ENCODE measurements at places on chromosomes 6 and 20.

- DNase-seq = no peak
Observed at GRCh38 chr6:112149719-112150263, 62.4 kb downstream of the FAM229B start.

DNA sequence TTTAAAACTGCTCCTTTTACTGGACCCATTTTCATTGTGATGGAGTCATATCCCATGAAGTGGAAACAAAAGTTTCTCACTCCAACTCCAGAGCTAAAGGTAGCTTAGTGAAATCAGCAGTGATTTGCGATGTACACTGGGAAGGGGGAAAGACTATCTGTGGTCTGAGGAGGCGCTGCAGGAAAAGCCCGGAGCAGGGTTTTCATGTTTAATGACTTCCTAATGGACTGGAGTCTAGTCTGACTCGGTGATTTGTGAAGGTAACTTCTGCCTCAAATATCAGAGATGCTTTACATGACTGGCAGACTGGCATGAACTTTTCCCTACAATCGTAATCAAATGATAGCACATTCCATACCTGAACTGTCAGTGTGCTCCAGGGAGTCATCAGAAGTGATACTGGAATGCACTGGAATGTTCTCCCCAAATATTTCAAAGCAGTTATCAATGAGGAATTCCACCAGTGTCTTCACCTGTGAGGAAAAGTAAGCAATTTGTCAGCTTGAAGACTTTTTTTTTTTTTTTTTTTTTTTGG is 7.0 kb downstream of the TAGAP start:
- DNase-seq = no peak

DNA sequence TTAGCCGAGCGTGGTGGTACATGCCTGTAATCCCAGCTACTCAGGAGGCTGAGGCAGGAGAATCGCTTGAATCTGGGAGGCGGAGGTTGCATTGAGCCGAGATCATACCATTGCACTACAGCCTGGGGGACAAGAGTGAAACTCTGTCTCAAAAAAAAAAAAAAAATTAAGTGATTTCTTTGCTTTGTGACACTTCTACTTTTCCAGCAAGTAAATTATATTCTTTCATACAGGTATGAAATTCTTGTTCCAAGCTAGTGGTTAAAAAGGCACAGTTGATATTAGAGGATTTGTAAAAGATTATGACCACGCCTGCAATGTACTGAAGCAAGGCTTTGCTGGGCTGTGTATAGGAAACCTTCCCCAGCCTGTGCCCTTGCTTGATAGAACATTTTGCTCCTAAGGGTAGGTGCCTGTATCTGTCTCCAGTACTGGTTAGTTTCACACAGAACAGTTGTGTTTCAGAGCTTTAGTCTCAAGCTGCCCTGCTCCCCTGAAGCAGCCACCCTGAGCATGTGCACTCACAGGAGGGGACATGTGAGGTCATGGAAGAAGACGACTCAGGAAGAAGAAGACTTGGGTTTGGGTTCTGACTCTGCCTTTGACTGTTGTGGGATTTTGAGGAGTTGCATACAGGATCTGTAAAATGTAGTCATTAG is 10.2 kb downstream of the PTPN1 start:
- no peak for DNase-seq

- peak; percentile 43 for DNase-seq
Observed at GRCh38 chr6:158031381-158032353, 50.0 kb downstream of the SYNJ2 start.

- no peak for DNase-seq
Observed at GRCh38 chr6:81787313-81788068, 35.0 kb upstream of the TENT5A start.

- no peak for DNase-seq
Observed at GRCh38 chr6:131212913-131213312, 77.6 kb downstream of the AKAP7 start.

GRCh38 chr6:39440039-39440426 is 117.5 kb upstream of the KCNK16 start:
- no peak for DNase-seq

DNA sequence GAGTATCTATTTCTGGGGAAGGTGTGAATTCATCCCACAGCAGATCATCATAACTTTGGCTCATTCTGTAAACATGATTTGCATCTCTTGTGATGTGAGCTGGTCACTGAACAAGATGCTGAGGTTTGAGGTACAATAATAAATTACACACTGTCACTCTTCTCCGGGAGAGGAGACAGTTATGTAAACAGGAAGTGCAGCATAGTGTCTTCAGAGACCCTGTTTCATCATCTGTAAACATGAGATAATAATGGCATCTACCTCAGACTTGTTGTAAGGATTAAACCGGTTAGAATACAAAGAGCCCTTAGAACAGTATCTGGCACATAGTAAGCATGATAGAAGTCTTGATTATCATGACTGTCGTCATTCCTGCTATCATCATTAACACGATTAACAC is 125.2 kb downstream of the TBC1D7 start:
- no peak for DNase-seq

- DNase-seq = no peak
Observed at GRCh38 chr6:2181567-2181966, 63.8 kb downstream of the GMDS start.

DNA sequence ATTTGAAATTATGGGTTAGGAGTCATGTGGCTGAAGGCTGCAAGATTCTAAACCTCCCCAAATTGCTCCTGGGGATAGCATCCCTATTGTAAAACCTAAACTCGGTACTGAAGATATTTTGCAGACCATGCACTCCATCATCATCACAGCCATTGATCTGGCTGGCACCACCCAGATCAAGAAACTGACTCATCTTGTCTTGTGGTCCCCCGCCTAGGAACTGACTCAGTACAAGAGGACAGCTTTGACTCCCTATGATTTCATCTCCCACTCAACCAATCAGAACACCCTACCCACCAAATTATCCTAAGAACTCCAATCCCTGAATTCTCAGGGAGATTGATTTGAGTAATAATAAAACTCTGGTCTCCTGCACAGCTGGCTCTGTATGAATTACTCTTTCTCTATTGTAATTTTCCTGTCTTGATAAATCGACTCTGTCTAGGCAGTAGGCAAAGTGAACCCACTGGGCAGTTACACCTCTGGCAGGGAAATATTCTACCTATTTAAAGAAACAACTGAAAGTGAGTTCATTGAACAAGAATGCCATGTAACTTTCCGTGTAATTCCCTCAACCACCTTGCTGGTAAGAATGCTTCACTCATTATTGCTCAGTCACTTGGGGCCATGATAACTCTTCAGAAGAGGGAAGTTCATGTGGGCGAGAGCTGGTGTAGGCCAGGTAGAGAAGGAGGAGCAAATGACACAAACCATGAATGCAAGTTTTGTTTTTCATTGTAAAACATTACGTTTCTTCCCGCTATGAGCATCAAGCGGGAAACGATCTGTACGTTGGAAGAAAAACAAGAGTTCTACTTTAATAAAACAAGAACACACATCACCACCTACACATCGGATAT is 602.9 kb upstream of the ARID1B start:
- no peak for DNase-seq

- peak; percentile 29 for DNase-seq
Observed at GRCh38 chr6:130365166-130366106, at the start of gene TMEM200A. Gene TMEM200A (plus strand): TSS chr6:130366017. CDS start chr6:130440423, 74,406 bp downstream.

Data from Kasumi-1 (cell line).